ENCODE measurements at places on chromosomes 6 and 20. TPM values are rescaled to one million over a fixed set of nuclear protein-coding genes. Genes with fewer than 3 reads are reported as not detected.

The DUSP15 gene
- 0.48 TPM for total RNA-seq

The VSX1 gene
- not detected for total RNA-seq

The PAK5 gene
- total RNA-seq, result not detected

The KCNG1 gene
- 11.5 TPM for total RNA-seq

The LINC00237 gene
- not detected for total RNA-seq

The DAAM2 gene
- 1.2 TPM for total RNA-seq

The RIPPLY2 gene
- total RNA-seq, result not detected

The SAPCD1 gene
- total RNA-seq, result 3.9 TPM

The CASS4 gene
- total RNA-seq, result not detected

The PAX1 gene
- not detected for total RNA-seq

The NFKBIE gene
- total RNA-seq, result 56.9 TPM

The WFDC5 gene
- not detected for total RNA-seq

The DNAAF9 gene
- 18.8 TPM for total RNA-seq

The ABRACL gene
- 82.8 TPM for total RNA-seq

The PTCHD4 gene
- 8.0 TPM for total RNA-seq

The TAGAP gene
- not detected for total RNA-seq

The TRIM10 gene
- not detected for total RNA-seq

The PLTP gene
- total RNA-seq, result 28.1 TPM

The TMEM30A gene
- 271 TPM for total RNA-seq

The WFDC9 gene
- not detected for total RNA-seq

The NKX2-2 gene
- not detected for total RNA-seq

The ABHD16B gene
- not detected for total RNA-seq

The NDRG3 gene
- 25.6 TPM for total RNA-seq

The OR2H2 gene
- not detected for total RNA-seq

The CRYBG1 gene
- total RNA-seq, result 34.0 TPM

The SPEF1 gene
- not detected for total RNA-seq
